Esophagus muscularis mucosa (tissue), 4 donors: ENCODE measurements at places on chromosomes 12 and 14. TPM values are rescaled to one million over a fixed set of nuclear protein-coding genes. Genes with fewer than 3 reads are reported as not detected.
A peak's percentile ranks its signal among the peaks of the same experiment; 100 is the strongest.

GRCh38 chr12:79920421-79921238 is 14.3 kb downstream of the PPP1R12A start:
- no peak for DNase-seq

GRCh38 chr14:103808403-103809001 is 38.9 kb downstream of the PPP1R13B start:
- peak; percentile 92 for DNase-seq

DNA sequence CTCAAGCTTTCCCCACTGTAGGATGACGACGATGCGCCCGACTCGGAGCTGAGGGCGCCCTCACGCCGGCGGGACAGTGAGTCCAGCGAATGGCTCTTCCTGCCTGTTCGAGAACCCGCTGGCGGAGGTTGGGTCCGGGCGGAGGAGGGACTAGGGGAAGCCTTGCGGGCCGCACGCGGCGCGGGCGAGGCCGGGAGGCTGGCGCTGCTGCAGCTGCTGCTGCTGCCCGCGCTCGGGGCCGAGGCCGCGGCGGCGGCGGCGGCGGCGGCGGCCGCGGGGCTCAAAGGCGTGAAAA is 1.9 kb downstream of the CCDC177 start:
- no peak for DNase-seq

DNA sequence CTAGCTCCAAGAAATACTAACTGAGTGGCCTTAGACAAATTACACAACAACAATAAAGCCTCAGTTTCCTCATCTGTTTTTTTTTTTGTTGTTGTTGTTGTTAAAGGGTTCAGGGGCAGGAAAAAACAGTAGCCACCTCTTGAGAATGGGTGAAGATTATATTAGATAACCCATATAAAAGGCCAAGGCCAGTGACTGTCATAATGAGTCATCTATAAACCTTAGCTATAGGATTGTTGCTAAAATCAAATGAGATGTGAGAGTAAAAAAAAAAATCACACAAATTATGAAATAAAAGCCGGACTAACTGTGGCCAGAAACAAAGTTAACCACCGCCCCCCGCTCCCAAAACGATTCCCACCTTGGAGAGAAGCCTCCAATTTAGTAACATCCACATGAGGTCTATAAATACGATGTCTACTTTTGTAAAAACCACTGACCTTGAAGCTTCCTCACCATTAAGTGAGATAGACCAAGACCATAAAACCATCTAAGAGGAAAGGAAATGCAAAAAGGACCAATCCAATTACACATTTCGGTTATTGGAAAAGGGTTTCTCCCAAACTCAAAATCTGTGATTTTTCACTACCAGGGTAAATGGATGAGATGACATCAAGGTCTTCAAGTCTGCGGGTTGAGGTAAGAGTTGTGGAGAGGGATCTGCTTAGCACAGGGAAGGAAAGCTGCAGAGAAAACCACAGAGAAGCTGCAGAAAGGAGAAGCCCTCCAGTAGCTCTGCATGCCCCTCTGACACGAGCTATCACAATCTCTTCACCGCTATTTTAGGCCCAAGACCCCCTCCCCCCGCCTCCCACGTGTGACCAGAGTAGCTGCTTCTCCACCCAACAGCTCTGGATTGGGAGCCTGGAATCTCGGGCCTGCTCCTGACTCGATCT is 1.0 kb downstream of the NAA25 start:
- DNase-seq = no peak

GRCh38 chr12:124098101-124098757 is 125.2 kb downstream of the ZNF664 start:
- DNase-seq = no peak

GRCh38 chr12:56476972-56477432 is 8.6 kb downstream of the SPRYD4 start:
- no peak for DNase-seq

DNA sequence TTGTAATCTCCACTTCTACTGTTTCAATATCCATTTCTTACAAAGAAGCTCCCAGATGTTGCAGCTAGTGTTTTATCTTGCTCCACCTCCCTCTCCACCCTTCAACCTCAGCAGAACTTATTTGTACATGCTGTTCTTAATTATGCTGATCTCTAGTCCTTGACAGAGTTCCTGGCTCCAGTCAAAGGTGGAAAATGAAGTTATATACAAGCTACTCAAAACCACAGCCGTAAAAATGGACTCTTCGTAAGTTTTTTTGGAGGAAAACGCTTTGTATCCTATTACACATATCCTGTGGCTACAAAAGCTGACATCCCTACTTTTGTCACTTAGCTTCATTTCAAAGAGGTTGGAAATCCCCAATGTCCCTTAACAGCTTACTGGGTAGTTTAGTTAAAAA is 1.3 kb downstream of the CLEC1A start:
- no peak for DNase-seq

DNA sequence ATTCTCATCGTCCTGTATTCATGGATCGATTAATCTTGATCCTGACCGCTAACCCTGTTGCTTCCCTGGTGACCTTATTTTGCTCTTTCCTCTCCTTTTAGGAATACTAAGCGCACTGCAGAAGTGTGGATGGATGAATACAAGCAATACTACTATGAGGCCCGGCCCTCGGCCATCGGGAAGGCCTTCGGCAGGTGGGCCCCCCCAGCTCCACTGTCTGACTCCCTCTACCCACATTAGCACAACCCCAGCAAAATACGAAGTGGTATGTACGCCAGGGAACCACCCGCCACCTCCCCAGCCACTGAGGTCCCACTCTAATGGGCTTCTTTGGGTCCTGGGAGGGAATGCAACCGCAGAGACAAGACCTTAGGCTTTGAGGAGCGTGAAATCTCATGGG is 58.7 kb downstream of the ERH start:
- DNase-seq = no peak

GRCh38 chr12:93441081-93441616 is 598 bp downstream of the UBE2N start:
- DNase-seq = no peak

DNA sequence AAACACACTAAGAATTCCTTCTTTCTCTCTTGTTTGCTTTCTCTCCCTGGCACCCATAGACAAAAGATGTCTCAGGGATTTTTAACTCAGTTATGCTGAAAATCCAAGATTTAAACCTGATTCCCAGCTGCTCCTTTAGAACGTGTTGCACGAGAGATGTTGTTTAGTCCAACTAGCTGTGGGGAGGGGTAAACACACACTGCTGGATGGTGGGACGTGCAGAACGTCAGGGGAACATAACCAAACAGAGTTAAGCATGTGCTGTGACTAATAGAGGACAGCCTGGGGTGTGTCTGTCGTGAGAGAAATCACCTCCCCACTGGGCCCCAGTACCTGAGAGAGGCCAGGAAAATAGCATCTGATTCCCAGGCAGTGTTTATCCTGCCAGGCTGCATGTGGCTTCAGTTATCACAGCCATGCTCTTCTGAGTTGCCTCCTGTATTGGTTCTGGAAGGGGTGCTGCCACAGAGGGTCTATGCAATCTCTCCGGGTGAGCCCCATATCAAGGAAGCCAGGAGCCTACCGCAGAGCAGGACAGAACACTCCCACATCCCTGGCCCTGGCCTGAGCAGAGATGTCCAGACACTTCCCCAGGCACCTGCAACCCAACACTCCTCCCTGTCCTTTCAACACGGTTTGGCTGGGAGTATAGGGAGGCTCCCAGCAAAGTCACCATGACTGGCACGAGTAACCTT is 112.7 kb upstream of the EGLN3 start:
- peak; percentile 90 for DNase-seq

DNA sequence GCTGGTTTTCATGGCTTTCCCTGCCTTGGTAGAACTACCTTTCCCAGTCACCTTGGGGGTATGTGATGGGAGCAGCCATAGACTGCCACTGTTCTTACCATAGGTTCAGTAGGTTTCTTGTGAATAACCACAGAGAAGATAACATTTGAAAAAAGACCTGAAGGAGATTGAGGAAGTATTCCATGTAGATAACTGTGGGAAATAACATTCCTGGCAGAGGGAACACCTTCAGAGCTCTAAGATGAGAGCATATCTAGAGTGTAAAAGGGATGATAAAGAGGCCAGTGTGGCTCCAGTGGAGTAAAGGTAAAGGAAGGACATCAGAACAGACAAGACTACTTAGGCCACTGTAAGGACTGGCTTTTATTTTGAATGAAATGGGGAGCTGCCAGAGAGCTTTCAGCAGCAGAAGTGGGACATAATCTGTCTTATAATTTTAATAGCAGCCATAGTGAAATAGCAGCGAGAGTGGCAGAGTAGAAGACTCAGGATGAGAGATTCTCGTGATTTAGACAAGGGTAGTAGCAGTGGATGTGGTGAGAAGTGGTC is 82.6 kb upstream of the KCNH3 start:
- DNase-seq = no peak

DNA sequence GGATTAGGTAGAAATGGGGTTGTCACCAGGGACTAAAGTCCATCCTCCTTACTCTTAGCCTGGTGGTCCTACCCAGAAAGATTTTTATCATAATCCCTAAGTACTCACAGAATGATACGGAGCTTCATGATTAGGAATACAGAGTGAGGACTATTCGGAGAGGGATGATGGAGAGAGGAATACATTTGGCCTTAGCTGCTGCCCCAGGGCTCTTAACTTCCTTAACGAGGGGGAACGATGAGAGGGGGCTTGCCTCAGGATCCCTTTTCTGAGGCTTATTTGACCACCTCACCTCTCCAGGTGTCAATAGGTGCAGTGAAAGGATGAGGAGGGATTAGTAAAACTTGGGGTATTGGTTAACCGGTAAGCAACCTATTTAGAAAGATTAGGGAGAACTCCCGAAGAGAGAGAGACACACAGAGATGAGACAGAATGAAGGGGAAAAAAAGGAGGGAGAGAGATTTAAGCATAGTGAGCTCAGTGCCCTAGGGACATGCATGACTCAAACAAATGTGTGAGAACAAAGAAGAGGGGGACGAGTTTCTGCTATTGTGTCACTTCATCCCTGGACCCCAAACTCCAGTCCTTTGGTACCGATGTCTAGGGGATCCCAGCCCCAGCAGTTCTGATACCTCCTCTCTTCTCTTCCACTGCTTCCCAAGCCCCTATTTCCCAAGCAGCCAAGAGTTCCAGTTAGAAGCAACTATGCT is 1.1 kb downstream of the NFE2 start:
- no peak for DNase-seq

DNA sequence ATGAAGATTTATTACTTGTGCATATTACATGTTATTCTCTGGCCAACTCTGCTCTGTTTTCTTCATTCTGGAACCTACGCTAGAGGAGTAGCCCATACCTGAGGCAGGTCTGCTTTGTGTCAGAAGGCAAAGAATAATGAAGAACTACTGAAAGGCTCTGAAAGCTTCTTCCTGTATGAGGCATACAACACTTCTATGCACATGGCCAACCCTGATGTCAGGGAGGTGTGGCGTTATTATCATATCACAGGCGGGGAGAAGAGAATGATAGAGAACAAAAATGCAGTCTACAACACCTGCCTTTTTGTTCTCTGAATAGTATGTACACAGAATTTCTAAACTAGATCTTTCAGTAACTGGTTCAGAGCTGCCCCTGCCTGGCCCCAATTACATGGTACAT is 32.5 kb upstream of the CRY1 start:
- DNase-seq = no peak

GRCh38 chr12:118052324-118053070 is 8.5 kb downstream of the WSB2 start:
- DNase-seq = no peak

- no peak for DNase-seq
These were observed 27.5 kb downstream of the BCAT1 start for GRCh38 chr12:24921251-24922038.

DNA sequence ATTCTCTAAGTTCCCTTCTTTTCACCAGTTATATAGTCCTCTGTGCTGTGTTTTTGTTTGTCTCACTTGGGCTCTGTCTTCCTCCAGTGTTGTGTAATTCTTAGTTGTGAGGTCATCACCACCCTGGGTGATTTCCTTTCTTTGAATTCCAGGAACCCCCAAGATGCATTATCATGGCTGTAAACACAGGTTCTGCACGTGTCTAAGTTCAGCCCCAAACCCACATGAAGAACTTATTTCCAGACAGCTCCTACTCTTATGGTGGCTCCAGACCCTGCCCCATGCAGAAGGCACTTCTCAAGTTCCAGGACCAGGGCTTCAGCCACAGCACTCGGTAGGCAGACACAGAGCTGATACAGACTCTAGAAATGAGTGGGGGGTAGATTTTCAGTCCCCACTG is 560.5 kb downstream of the BCL11B start:
- DNase-seq = no peak

DNA sequence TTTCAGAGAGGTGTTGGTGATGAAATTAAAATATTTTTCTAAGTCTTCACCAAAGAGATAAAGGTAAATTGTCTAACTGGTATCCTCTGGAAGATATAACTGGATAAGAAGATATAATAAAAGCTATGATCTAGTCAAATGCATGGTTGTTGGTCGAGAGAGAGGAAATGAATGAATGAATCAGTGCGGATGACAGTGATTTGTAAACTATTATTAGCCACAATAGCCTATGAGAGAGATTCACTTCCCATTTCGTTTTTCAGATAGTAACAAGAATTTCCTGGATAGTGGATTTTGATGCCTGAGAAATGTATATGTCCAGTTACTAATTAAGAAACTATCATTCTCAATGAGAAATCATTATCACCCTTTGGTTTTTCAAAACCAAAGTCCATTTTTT is 63.1 kb downstream of the HEATR5A start:
- no peak for DNase-seq

DNA sequence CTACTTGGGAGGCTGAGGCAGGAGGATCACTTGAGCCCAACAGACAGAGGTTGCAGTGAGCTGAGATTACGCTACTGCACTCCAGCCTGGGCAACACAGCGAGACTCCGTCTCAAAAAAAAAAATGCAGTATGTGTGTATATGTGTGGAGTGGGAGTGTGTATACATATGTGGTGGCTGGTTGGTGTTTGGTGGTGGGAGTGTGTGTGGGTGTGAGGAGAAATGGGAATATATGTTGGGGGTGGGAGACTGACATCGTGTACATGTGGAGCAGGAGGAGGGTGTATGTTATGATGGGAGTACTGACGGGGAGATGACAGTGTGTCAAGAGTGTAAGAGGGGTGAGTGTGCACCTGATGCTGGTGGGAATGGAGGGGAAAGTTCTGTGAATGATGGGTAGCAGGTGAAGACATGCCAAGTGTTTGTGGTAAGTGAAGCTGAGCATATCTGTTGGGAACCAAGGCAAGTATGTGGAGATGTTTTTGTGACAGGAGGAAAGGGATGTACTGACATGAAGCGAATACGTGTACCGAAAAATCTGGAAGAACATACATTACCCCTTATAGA is 4.2 kb downstream of the PNMA1 start:
- no peak for DNase-seq

- no peak for DNase-seq
These were observed 199.8 kb downstream of the RBM19 start for GRCh38 chr12:113766131-113766878.

DNA sequence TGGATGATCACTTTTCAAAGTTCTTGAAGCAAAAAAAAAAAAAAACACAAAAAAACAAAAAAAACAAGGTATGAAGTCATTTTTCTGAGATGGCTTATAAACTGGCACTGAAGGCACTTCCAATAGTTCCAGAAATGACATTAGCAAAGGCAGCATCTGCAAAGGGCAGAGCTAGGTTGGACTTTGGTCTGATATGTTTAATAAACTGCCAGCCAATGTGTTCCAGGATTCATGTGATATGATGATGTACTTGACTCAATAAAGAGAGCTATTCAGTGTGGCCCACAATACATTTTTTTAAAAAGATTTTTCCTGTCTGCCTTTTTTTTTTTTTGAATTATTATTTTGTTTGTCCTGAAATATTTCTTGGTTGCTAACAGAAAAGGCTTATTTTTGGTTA is 79.6 kb downstream of the VRK1 start:
- no peak for DNase-seq

The SIX6 gene
- total RNA-seq = not detected

The CBLN3 gene
- 1.9 TPM for total RNA-seq

The RNASE7 gene
- not detected for total RNA-seq

The FKBP4 gene
- total RNA-seq = 42.3 TPM

The FAM222A gene
- 3.2 TPM for total RNA-seq

The CLECL1 gene
- not detected for total RNA-seq

The CMA1 gene
- 1.2 TPM for total RNA-seq

The KRT2 gene
- not detected for total RNA-seq

The CEBPE gene
- not detected for total RNA-seq
